LHCN-M2 (cell line): ENCODE measurements at places on chromosomes 12 and 14. TPM values are rescaled to one million over a fixed set of nuclear protein-coding genes. Genes with fewer than 3 reads are reported as not detected.
A peak's percentile ranks its signal among the peaks of the same experiment; 100 is the strongest.

GRCh38 chr14:50301914-50302313, 10.1 kb downstream of the L2HGDH start:
- no peak for DNase-seq

GRCh38 chr12:42744539-42745182, 155.1 kb upstream of the PRICKLE1 start:
- DNase-seq: peak; percentile 58

DNA sequence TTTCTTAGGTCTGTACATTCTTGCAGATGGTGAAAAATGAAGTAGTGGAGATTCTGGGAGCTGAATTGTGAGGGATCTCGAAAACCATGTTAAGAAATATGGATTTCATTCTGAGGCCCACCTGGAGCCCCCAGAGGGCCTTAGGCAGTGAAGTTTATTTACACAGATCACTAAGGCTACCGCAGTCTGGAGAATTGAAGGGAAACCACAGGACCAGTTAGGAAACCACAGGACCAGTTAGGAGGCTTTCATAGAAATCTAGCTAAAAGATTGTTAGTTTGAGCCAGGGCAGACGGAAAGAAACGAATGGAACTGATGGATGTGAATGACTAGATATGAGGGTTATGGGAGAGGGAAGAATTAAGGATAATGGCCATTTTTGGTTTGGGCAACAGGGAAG, 7.2 kb downstream of the CBLN3 start:
- no peak for DNase-seq

The CD9 gene
- total RNA-seq: 38.3 and 42.4 TPM in 2 replicates
